ENCODE measurements at places on chromosomes 6 and 20. TPM values are rescaled to one million over a fixed set of nuclear protein-coding genes. Genes with fewer than 3 reads are reported as not detected.

Gene ASIP
- total RNA-seq: not detected

Gene LRRN4
- not detected for total RNA-seq

Gene RSPO4
- total RNA-seq: not detected

Gene TRAM2
- 2.5 TPM for total RNA-seq

Gene NKX2-4
- not detected for total RNA-seq

Gene SIGLEC1
- total RNA-seq: not detected

Gene MGME1
- 9.1 TPM for total RNA-seq

Gene ADAM33
- total RNA-seq: 3.8 TPM

Gene FGD2
- 2.2 TPM for total RNA-seq

Gene OTOR
- total RNA-seq: 1.9 TPM

Gene CLDN20
- not detected for total RNA-seq

Gene SCRT2
- 6.3 TPM for total RNA-seq

Gene CRISP3
- total RNA-seq: not detected

Gene DPM1
- 30.4 TPM for total RNA-seq

Gene TAF11
- 26.9 TPM for total RNA-seq

Gene MAS1
- total RNA-seq: 0.31 TPM

Gene BMP7
- 16.9 TPM for total RNA-seq

Gene TNFRSF6B
- total RNA-seq: 1.3 TPM

Gene PLCB1
- total RNA-seq: 115 TPM

Gene PTK7
- total RNA-seq: 43.8 TPM

Gene VTA1
- total RNA-seq: 124 TPM

Gene GCNT2
- total RNA-seq: 26.3 TPM

Gene HLA-DQA2
- total RNA-seq: not detected

Gene BEND6
- 20.7 TPM for total RNA-seq

Gene POU5F1
- total RNA-seq: not detected

Data from parietal lobe (tissue), 2 donors.